ENCODE measurements at places on chromosomes 7 and 10.

DNA sequence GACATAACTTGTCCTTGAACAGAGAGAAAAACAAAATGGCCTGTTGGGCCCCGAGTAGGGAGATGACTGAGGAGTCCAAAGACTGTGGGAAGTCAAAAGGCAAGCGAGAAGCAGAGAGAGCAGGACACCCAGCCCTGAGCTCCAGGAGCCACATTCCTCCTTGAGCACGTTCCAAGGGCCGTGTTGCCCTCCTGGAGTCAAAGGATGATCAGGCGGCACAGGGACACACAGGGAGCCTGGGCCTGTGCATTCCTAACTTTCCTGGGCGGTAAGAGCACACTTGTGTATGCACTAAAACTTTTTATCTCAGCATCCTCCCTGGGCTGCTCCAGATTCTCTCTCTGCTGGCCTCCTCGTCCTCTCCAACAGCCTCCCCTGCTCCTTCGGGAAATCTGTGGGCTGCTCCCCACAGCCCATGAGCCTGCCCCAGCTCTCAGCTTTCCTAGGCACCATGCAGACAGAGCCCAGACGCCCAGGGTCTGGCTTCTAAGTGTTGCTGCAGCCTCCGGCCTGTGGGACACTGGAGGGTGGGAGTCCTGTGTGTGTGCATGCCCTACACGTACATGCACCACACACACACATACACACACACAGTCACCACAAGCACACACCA lies 281.8 kb downstream of the POU6F2 start:
- no peak for DNase-seq

GRCh38 chr7:70298780-70299471 lies 700.7 kb downstream of the AUTS2 start:
- DNase-seq, result no peak

- DNase-seq, result no peak
These were observed 2.8 kb downstream of the COPS6 start for GRCh38 chr7:100091411-100092181.

GRCh38 chr7:106679153-106679931 lies 18.4 kb upstream of the CCDC71L start:
- DNase-seq, result no peak

- no peak for DNase-seq
These were observed 85.0 kb downstream of the KMT2E start for GRCh38 chr7:105098863-105099515.

GRCh38 chr7:15571301-15571878 lies 9.6 kb upstream of the AGMO start:
- DNase-seq, result no peak

DNA sequence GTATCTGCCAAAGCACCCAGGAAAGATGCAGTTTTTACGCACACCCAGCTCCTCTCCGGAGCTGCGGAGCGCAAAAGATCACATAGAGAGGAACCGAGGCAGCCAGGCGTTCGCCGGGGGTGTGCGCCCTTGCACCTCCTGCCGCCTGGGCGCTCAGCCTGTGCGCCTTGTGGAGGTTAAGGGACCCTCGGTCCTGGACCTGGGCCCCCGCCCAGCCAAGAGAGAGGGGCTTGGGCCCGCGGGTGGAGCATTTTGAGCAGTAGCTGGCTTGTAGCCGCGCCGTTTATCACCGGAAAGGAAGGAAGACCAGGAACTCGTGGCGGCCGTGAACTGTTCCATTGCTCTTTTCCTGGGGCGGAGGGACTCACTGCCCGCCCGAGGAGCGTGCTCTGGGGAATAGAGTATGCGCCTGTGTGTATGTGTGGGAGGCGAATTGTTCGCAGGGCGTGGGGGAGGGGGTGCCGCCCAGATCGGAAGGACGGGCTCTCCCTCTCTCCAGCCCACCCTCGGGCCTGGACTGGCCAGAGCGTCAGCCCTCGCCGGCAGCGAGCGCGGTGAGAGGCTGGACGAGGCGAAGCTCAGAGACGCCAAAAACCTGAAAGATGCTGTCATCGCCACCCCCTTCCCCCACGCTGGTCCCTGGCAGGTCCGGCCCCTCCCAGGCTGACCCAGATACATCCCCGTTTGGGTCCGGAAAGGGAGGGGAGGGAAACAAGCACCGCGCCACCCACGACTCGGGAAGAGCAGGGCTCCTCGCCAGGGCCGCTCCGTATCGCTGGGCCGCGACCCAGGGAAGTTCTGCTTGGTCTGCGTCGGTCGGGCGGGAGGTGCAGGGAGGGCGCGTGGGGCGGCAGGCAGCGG lies 1.2 kb upstream of the WNT2 start:
- DNase-seq, result no peak

DNA sequence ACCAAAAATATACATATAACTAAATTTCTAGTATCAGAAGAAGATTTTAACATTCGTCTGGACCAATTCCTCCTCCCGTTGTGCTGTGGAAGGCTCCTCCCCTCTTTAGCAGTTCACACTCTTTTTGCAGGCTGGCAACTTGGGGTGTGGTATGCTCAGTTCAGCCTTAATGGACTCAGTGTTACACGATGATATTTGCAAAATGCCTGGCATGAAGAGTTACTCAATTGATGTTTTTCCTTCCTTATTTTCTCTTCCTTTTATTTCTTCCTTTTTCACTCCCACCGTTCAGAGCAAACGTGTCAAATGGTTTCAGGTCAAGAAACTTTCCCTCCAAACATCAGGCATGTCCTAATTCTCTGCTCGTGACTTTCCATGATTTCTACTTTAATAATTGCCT lies 248.3 kb downstream of the PHF14 start:
- DNase-seq, result no peak

DNA sequence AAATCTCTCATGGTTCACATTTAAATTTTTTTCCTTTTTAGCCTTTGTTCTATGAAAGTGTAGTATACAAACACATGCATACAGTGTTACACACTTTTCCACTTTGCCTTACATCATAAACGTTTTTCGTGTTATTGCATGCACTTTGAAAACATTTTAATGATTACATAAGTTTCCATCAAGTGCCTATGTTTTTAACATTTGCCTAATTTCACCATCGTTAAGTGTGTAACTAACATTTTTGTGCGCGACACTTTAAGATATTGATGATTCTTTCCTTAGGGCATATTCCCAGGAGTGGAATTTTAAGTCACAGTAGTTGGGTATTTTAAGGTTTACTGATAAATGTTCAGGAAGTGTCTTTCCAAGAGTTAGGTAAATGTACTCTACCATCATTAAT lies 1.5 kb upstream of the FRAT2 start:
- DNase-seq, result no peak

DNA sequence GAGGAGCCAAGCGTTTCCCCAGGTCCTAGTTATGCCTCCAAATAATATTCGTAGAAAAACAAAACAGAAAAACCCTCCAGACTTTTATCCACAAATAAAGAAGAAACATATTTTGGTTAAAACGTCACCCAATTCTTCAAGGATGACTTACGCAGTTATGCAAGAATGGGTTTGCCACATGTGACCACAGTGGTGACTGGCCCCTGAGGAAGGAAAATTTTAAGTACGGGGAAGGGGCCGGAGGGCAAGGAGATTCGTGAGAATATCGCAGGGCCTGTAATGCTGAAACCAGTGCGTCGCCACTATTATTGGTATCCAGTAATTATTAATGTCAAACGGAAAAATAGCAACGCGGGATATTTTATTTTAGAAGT lies 537 bp upstream of the MRPS24 start:
- DNase-seq, result no peak

DNA sequence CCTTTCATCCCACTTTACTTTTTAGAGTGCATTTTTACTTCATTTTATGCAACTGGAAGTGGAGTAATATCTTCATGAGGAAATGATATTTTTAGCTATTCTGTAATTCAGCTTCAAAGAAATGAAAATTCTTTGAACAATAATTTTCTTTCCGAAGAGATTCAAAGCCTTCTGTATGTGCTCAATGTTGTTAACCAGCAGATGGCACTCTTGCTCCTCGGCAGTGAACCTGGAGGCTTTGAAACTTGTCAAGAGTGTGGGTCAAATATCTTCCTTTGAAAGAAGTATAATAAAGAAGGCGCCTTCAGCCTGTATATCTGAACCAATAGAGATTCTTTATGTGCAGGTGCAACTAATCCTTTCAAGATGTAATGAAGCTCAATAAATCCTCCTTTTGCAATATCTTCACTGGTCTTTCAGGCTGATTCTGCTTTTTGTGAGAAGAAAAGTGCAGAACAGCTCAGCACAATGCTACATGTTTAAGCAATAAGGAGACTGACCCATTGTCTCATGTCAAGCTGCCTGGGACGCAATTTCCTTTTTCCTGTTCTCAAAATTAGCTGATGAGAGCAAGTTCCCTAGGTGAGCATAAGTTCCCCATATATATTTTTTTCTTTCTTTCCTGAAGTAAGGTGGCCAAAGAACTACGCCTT lies 258.4 kb downstream of the SEMA3A start:
- DNase-seq, result peak; percentile 3

- DNase-seq, result no peak
These were observed 906.9 kb downstream of the CCSER2 start for GRCh38 chr10:85235258-85235657.

DNA sequence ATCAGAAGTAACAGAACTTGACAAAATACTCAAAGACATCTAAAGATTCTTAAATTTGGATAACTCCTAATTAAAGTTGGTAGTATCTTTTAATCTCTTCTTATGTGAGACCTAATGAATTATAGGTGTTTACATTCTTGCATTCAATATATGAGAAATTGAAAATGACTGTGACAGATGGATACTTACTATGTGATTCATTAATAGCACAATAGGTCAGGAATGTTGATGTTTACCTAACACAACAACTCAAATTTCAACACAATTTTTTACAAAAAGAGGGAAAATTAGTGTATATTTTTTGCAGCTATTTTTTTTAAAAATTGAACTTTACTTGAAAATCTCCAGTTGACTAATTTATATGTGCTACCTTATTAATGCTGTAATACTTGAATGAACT lies 31.7 kb upstream of the MCU start:
- no peak for DNase-seq

GRCh38 chr7:131908714-131909113 lies 352.3 kb upstream of the PODXL start:
- no peak for DNase-seq

DNA sequence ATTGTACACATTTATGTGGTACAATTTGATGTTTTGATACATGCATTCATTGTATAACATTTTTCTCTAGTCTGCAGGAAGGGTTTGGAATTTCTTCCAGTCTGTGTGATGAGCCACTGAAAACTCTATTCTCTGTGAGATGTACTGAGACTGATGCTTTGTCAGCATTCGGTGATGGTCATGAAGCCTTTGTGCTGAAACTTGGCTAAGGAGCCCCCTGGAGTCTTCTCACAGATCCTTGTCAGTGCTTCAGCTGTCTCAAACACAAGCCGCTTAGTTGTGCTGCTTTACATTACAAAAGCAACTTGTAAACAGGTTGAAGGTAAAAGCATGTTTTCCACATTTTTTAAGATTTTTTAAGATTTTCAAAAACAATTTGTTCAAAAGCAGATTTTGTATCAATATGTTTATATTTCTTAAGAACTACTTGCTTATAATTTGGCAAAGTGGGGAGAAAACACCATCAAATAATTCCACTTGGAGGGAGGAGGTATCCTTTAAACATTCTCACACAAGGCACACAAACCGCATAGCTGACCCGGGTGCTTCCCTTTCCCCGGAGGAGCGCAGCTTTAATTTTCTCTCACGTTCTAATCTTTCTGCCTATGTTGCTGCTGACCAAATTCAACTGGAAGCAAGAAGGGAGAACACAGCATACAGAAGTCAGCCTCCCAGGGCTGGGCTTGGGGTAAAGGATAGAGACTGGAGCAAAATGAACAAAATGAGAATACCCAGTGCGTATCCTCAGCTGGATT lies 249.8 kb upstream of the VSTM2A start:
- no peak for DNase-seq

DNA sequence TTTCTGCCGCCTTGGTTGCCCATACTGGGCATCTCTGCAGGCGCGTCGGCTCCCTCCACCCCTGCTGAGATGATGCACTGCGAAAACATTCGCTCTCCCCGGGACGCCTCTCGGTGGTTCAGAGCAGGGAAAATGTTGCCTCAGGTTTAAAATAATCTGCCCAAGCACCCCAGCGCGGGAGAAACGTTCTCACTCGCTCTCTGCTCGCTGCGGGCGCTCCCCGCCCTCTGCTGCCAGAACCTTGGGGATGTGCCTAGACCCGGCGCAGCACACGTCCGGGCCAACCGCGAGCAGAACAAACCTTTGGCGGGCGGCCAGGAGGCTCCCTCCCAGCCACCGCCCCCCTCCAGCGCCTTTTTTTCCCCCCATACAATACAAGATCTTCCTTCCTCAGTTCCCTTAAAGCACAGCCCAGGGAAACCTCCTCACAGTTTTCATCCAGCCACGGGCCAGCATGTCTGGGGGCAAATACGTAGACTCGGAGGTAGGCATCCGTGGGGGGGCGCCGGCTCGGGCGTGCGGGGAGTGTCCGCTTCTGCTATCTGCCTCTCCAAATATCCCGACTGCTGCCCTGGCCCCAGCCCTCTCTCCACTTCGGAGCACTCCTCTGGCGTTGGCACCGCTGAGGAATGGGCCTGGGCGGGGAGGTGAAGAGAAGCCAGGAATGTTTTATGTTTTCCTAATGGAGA lies at the start of gene CAV1:
TSS of gene CAV1 (plus strand) at position 428 of the 689 bp plus-strand sequence. CDS start at position 455, 27 bp downstream.
- peak; percentile 5 for DNase-seq
